Activated CD4-positive, alpha-beta T cell treated with anti-CD3 and anti-CD28 coated beads for 24 hours (primary cell): ENCODE measurements at places on chromosomes 12 and 14.

DNA sequence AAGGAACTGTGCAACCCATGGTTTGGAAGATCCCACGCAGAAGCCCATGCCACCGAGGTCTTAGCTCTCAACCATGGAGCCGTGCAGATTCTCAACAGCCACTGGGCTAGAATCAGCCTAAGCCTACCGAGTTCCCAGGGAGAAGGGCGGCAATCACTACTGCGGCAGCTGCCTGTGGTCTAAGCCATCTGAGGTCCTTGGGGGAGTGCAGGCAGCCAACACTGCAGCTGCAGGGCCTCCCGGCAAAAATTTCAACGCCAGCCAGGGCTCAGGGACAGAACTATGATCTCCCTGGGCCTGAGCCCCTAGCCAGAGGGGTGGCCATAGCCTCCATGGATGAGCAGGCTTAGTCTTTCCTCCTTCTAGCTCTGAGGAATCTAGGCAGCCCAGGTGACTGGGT, 156.8 kb upstream of the CLEC14A start:
- DNase-seq, result no peak

DNA sequence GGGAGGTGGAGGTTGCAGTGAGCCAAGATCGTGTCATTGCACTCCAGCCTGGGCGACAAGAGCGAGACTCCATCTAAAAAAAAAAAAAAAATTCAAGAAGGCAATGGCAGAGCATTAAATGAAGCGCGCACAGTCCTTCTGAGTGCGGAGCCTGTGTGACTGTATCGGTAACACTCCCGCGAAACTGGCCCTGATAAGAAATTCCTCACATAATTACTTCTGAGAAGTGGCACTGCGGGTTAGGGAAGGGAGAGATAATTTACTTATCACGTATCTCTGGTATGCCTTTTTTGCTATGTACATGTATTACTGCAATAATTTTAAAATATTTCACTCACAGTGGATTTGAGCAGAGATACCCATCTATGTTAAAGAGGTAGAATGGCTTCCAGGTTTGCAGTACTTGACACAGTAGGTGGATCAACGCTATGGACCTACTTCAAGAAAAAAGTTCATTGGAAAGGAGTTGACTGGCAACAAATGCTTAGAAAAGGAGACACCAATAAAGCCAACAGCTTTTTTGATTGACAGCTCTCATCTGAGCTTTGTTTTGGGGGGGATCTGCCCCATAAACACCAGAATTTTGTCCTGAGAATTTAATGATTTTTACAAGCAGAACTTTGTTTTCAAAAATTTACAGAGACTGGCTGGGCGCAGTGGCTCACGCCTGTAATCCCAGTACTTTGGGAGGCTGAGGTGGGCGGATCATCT, 29.2 kb upstream of the SPTLC2 start:
- no peak for DNase-seq

GRCh38 chr14:86057018-86057667, 527.2 kb downstream of the FLRT2 start:
- peak; percentile 17 for DNase-seq

DNA sequence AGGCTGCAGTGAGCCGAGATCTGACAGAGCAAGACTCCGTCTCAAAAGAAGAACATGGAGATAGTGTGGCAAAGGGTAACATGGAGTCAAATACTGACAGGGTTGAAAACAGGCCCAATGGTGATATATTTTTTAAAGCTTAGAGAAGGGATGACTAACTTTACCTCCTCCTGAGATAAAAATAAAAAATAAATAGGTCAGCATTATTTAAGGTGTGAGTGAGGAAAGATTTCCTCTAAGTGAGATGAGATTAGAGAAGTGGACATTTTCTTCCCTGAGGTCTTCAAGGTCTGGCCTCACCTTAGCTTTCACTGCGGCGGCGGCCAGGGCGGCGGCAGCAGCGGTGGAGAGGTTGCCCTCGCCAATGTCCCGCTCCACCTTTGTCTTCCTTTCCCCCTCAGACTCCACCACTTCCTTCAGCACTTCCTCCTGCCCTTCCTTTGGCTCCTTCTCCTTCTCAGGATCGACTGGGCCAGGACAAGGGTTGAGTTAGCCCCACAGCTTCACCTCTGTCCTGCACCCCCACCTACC, 11.1 kb downstream of the MYL6 start:
- no peak for DNase-seq

DNA sequence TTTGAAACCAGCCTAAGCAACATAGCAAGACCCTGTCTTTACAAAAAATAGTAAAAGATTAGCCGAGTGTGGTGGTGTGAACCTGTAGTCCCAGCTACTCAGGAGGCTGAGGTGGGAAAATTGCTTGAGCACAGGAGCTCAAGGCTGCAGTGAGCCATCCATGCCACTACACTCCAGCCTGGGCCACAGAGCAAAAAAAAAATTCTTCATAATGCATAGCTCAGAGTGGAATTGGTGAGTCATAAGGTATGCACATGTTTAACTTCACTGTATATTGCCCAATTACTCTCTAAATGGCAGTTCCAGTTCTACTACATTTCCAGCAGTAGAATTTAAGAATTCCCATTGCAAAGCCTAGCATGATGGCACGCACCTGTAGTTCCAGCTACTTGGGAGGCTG, 26.8 kb upstream of the CLIP1 start:
- DNase-seq, result no peak

DNA sequence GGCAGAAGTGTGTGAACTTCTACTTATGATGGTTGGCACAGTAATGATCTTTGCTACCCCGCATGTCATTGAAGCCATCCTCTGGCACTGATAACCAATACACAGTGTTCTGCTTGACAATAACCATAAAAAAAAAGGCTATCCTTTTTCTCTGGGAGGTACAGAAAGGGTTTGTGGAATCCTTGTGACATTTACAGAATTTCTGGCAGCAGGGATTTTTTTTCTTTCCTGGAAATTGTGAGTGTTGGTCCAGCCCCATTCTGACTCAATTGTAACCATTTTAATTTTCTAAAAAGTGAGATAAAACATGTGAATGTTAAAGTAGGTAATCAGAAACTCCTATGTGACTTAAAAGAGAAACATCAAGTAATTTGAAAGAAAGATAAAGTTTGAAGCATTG, 943.8 kb downstream of the TMTC2 start:
- DNase-seq, result no peak
